ENCODE measurements at places on chromosomes 4 and X.

DNA sequence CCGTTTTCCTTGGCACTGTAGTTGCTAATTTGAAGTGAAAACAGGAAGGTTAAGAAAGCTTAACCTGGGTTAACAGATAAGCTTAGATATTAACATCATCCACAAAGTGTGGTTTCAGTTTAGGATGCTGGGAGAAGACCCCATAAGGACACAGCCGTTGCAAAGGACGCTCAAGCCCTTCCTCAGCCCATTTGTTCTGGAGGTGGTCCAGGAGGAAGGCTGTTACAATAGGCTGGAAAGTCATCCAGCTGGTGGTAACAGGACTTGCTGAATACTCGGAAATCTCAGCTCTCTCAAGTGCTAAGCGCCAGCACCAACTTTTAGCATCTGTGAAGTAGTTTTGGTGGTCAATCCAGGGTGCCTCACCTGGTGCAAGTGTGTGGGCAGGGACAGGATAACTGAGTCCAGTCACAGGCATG, 14.2 kb downstream of the CHST7 start:
- DNase-seq: no peak

DNA sequence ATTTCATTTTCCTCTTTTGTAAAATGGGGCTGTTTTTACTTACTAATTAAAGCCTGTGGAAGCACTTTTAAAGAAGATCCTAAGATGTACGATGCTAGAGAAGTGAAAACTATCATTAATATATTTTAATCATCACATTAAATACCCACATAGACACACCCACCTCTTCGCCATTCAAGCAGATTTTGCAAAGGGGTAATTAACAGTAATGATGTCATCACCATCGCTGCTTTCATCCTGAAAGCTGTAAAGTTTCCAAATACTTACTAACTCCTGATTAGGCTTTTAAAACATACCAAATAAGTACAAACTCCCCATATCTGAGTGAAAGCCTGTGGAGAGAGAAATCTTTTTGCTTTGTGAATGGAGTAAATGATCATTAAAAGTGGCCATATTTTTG, 17.6 kb upstream of the NYX start:
- DNase-seq: no peak

GRCh38 chr4:138174981-138175794, 67.0 kb downstream of the SLC7A11 start:
- no peak for DNase-seq

- DNase-seq: no peak
These were observed 51.6 kb downstream of the MAML3 start for GRCh38 chr4:140102421-140102820.

DNA sequence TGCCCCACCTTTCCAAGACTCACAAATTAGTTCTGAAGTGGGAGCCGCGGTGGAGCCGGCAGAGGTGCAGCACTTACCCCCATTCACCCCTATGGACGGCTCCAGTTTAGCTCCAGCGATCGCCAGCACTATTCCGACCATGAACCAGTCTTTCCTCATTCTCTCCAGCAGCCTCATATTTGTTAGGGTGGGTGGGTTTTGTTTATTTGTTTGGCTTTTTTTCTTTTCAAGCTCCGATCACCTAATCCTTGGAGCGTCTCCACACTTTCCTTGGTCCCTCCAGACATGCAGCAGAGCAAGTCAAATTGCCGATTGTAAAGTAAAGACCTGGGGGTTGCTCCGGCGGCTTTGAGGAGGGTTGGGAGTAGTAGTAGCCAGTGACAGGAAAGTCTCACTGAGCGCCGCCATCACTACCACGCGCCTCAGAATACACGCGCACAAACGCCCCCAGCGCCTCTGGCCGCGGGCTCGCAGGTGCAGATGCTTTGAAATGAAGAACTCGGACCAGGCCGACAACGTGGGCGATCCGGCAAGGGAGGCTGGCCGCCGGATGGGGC, at the start of gene SLC10A7:
SLC10A7 (minus strand) TSS at position 400 of the 557 bp plus-strand sequence; CDS start at position 177, 223 bp downstream.
- DNase-seq: peak; percentile 50

GRCh38 chr4:74379912-74380311, 15.0 kb downstream of the EREG start:
- no peak for DNase-seq

GRCh38 chrX:120452131-120452530, 17.0 kb downstream of the LAMP2 start:
- DNase-seq: no peak

- no peak for DNase-seq
These were observed 327.1 kb upstream of the NWD2 start for GRCh38 chr4:36917413-36917812.

GRCh38 chr4:176358083-176358469, 38.3 kb downstream of the SPCS3 start:
- no peak for DNase-seq

- DNase-seq: no peak
These were observed 1722.1 kb upstream of the PCDH10 start for GRCh38 chr4:131427000-131427399.

GRCh38 chr4:1447676-1448588, 41.7 kb upstream of the NKX1-1 start:
- DNase-seq: no peak

DNA sequence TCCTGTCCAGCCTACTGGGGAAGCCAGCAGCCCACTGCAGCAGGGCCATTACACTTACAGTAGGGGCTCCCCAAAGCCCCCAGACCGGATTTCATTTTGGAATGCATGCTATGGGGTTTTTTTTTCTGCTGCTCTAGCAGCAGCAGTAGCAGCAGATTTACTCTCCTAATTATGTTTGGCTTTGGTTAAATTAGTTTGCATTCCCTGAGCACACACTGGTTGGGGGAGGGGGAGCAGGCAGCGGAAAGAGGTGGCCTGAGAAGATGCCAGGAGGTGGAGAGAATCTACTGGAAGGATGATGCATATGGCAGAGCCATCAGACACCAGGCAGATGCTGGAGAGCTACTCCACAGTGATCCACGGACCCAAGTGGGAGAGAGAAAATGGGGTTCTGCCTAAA, 109.6 kb downstream of the LDB2 start:
- no peak for DNase-seq

DNA sequence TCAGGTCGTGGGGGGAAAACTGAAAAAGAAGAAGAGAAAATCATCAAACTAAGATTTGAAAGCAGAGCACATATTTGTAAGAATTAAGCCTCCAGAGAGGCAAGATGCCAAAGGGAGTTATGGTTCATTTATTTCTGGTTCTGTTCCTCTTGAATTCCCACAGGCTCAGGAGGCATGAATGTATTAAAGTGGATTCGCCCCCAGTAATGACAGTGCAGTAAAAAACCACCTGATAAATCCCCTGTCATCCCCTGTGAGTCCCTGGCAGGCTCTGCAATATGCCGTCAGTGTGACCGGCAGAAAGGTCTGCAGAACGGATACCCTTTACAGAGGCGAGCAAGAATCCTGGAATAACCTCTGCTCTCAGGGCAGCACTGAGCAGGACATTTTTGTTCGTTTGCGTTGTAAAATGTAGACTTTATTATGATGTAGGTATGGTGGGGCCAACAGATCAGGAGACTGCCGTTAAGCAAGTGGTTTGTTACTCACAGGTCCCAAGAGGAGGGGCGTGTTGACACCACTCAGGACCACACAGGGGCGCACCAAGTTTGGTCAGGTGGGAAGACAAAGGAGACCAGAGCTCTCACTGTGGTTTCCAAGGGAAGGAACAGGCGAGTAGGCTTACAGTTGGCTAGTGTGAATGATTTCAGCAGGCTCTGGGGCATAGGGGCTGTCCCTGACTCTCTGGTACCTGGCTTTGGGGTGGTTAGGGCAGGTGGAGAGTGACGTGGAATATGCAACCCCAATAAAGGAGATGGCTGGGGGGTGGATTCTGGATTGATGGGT, 75.3 kb downstream of the DHRSX start:
- DNase-seq: no peak
